ENCODE measurements at places on chromosomes 4 and X. TPM values are rescaled to one million over a fixed set of nuclear protein-coding genes. Genes with fewer than 3 reads are reported as not detected.

Gene USP17L21
- total RNA-seq: not detected

Gene ADH7
- not detected for total RNA-seq

Gene IL1RAPL2
- not detected for total RNA-seq

Gene SATL1
- total RNA-seq: 0.16 TPM

Gene FRG2
- not detected for total RNA-seq

GRCh38 chr4:45453258-45453853 lies 670.5 kb downstream of the GABRG1 start:
- DNase-seq: no peak

DNA sequence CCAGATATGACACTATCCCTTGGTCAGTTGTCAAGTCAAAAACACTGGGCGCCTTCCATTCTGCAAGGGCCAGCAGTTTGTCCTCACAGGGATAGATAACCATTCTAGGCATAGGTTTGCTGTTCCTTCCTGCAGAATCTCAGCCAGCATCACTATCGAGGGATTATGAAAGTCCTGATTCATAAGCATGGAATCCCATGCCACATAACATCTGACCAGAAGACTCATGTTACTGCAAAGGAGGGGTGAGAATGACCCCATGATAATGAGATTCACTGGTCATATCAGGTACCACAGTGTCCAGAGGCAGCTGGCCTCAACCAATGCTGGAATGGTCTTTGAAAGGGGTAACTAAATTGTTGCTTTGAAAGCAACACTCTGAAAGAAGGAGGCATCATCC lies 84.7 kb downstream of the OTC start:
- DNase-seq: no peak

DNA sequence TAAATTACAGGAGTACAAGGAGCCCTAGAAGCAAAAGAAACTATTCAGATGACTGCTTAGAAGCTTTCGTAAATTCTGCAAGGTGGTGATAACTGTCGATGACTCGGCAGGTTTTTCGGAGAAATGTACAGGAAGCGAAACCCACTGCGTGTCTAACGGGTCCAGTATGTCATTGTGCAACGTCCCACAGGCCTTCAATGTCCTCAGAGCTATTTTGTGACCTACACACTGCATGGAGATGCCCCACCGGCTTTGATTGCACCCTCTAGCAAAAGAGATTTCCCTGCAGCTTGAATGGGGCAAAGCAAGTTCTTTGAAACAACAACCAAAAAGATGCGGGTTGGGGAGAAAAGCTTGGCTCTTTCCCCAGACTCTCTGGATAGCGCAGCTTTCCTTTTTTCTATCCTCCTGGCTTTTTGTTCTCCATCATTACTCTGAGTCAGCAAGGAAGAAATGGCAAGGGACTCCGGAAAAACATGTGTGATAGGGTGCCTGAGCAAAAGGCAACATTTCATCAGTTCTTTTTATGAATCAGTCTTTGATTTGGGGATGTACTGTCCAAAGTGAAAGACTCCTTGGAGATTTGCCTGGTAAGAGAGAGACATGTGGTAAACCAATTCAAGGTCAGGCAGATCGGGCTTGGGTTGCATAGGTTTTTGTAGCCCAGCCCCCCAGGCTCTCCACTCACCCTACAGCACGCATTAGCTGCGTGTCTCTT lies 112.0 kb upstream of the TBL1X start:
- no peak for DNase-seq

DNA sequence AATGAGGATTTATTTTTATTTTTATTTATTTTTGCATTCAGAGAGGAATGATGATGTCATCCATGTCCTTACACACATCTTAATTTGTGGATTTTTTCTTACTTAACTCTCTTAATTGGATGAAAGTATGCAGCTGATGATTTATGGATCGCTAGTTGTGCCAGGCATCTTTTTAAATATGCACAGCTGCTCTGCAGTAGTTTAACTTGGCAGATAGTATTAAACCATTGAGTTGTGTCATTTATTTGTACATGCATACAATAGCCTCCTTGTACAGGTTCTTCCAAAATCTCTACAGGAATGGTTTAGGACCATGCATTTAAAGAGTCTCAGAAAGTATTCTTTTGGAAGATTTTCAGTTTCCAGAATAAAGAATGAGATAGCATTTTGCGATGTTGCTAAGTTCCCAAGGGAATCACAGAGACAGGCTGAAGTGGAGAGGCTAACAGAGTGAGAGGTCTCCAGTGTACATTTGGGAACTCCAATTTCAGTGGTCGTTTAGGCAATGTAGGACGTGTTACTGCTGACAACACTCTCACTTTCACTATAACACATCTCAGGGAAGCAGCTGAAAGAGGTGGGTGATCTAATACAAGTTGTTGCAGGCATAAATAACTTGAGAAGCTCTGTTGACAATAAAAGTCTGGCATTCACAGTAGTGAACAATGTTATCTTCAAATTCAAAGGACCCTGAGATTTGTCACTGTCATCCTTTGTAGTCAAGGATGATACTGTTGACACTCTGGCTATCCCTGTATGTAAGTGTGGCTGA lies 49.9 kb upstream of the SCRG1 start:
- DNase-seq: no peak

Data from cardiac septum (tissue), 1 donor.